ENCODE measurements at places on chromosomes 4 and X.
A peak's percentile ranks its signal among the peaks of the same experiment; 100 is the strongest.

GRCh38 chr4:144809056-144809640 lies 163.2 kb downstream of the HHIP start:
- no peak for DNase-seq

GRCh38 chrX:34563804-34564203 lies 93.3 kb downstream of the TMEM47 start:
- no peak for DNase-seq

DNA sequence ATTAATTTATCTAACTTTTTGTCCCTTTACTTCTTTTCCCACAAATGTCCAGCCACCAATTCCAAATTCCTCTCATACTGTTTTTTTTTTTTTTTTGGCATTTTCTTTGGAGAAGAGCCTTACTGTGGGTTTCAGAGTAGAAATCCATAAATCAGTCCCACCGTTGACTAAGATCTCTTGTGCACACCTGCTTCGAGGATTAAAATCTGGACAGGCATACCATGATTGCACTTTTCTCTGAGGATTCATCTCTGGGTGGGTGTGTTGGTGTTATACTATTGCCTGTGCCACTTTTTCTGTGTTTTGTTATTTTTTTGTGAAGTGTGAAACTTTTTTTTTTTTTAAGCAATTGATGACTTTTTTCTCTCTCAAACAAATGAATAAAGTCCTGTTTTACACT lies 13.2 kb downstream of the PRDM8 start:
- no peak for DNase-seq

DNA sequence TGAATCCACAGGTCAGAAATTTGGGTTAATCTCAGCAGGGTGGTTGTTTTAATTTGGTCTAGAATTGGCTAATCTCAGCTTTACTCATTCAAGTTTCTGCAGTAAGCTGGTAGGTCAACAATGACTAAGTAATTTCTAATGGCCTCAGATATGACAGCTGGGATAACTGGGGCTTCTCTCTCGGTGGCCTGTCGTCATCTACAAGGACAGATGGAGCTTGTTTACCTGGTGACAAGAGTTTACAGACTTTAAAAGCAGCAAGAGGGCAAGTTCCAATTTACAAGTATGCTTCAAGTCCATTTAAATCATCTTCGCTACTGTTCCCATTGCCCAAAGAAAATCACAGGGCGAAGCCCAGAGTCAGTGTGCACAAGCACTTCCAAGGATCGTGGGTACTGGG lies 453.9 kb downstream of the PDHA2 start:
- no peak for DNase-seq

GRCh38 chr4:175380841-175381240 lies 431.2 kb downstream of the GPM6A start:
- DNase-seq, result no peak

DNA sequence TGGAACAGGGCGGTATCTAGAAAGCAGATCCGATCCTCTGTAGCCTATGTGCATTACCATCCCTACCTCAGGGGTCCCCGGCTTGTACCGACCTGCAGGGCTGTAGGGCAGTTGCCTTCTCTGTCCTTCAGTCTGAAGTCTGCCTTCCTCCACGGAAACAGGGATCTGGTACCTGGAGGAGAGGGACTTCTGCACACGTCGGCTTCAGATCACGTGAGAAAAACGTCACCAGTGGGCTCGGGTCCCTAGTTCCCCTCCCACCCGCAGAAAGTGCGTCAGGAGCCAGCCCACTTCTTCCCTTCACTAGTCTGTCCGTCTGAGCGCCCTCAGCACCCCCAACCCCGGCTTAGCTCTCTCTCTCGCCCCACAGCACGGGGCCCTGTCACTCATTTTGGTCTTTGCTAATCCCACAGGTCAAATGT lies at the start of gene TCEAL5:
TSS of gene TCEAL5 (minus strand) at position 170 of the 422 bp plus-strand sequence. CDS start 2,187 bp downstream, outside the sequence.
- DNase-seq, result no peak

- DNase-seq, result no peak
Measured at GRCh38 chr4:158410272-158410671, 111.4 kb upstream of the RXFP1 start.

- DNase-seq, result no peak
Measured at GRCh38 chrX:133555782-133556458, 140.6 kb upstream of the GPC4 start.

DNA sequence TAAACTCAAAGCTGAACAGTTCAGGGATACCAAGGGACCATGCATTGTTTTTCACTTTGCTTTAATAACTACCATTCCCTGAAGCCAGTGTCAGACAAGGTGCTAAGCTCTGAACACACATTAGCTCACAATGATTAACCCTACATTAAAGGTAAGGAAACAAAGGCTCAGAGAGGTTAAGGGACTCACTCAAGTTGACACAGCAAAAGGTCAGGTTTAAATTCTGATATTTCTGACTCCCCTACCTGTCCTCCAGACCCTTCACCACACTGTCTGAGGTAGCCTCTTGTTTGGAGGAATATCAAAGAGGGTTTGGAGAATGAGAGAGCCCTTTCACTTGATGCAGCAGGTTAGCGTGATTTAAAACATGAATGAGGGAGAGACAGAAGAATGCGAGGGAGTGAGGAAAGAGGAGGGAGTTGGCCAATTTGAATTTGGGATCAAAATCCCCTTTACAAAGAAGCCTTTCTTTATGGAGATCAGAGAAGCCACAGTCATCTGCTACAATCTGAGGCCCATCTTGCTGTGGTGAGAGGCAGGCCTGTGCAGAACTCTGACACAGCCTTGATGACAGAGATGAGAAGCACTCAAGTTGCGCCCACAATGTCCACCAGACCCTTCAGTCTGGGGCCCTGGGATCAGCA lies 103.5 kb downstream of the FHDC1 start:
- DNase-seq, result no peak

GRCh38 chr4:157722146-157722545 lies 450.7 kb downstream of the GASK1B start:
- no peak for DNase-seq

- no peak for DNase-seq
Measured at GRCh38 chr4:10095296-10095991, 21.2 kb downstream of the WDR1 start.

DNA sequence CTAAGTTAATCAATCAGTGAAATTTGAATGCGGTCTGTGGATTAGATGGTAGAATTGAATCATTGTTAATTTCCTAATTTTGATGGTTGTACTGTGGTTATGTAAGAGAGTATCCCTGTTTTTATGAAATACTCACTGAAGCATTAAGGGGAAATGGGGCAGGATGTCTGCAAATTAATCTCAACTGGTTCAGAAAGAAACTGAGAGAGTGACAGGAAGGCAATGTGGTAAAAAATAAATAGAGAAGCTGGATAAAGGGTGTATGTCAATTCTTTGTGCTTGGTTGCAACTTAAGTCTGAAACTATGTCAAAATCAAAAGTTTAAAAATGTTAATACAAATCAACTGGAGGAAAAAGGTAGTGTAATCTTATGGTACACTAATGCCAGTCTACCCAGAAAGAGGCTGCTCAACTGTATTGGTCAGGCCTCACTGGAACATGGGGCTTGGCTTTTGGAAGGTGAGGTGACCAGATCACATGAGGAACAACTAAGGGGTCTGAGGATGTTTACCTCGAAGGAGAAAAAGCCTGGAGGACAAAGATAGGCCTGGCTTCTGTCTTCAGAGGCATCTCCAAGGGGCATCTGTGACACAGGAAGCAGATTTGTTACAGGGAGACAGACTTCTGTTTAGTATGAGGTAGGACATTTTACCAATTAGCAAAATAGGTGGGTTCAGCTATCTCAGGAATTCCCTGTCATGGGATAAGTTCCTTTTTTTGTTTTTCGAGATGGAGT lies 83.1 kb downstream of the DLG3 start:
- DNase-seq, result no peak

DNA sequence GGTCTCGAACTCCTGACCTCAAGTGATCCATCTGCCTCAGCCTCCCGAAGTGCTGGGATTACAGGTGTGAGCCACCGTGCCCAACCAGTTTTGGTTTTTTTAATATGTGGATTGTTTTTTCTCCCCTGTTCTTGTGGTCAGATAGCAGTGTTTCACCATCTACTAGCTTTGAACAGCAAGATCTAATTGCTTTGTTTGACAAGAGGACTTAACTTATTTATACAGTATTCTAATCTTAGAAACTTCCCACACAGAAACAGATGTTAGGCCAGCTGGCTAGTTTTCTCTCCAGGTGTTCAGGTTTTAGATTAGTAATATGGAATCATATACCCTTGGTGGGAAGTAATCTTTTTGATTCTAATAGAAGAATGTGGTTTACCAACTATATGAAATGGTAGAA lies 12.9 kb downstream of the ING2 start:
- no peak for DNase-seq

- DNase-seq, result no peak
Measured at GRCh38 chr4:141065872-141066271, 67.4 kb downstream of the RNF150 start.

- no peak for DNase-seq
Measured at GRCh38 chr4:124948976-124949597, 236.6 kb upstream of the ANKRD50 start.

GRCh38 chrX:107659768-107660167 lies 31.5 kb downstream of the PRPS1 start:
- no peak for DNase-seq

DNA sequence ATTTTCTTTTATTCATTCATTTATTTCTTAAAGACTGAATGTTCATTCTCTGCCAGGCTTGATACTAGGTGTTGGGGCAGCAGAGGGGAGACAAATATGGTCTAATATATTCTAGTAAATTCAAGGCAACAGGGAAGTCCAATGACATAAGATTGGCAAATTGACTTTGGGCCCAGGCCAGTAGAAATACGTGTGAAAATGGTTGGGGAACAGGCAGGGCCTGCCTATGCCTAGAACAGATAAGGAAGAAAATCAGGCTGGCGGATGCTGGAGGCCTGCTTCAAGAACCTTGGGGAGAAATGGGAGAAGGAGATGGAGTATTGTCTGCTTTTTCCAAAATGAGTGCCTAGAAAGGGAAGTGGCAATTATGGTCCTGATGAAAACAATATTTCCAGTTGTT lies 108.6 kb downstream of the RTL5 start:
- DNase-seq, result no peak

GRCh38 chr4:78360466-78360865 lies 191.1 kb upstream of the ANXA3 start:
- DNase-seq, result no peak

- no peak for DNase-seq
Measured at GRCh38 chrX:105715746-105716145, 106.6 kb upstream of the NRK start.

DNA sequence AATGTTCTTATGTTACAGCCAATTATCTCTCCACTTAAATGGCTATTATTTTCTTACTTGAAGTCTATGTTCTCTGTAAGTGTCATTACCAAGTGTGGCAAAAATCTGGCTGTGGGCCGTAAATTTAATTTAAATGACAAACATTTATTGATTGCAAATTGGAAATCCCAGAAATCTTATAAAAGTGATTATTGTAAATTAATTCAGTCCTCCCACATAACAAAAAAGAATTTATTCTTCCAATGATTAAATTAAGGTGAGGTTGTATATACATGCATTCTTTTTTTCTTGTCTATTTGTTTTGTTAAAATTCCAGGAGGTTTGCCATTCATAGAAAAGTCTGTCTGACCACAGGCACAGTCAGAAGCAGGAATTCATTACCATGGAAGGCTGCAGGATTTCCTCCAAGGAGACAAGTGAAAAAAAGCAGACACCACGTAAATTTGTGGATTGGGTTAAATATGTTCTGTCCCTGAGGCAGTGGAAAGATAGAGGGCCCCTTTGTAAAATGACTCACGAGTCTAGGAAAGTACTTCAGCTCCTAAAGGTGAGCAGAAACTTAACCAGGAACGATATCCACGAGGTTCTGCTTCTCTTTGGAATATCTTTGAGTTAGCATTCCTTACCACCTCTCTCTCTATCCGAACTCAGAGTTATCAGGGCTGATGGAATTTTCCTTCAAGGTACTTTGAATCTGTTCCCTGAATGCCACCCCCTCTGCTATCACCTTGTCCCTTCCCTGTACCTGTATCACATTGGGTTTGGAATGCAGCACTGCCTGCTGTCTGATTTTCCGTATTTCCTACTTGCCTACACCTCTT lies 10.7 kb downstream of the PPARGC1A start:
- DNase-seq, result no peak

DNA sequence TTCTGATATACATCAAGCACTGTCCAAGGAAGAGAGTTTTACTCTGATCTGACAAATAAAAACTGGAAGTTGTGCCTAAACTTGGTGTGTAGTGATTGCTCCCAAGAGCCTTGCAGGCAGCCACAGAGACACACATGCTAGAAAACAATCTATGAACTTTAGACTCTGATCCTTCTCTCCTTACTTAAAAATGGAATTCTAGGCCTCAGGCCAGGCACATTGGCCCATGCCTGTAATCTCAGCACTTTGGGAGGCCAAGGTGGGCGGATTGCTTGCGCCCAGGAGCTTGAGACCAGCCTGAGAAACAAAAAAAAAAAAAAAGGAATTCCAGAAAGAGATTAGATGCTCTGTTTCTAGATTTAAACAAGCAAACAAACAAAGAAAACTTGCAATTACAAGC lies 45.6 kb upstream of the S100G start:
- no peak for DNase-seq

DNA sequence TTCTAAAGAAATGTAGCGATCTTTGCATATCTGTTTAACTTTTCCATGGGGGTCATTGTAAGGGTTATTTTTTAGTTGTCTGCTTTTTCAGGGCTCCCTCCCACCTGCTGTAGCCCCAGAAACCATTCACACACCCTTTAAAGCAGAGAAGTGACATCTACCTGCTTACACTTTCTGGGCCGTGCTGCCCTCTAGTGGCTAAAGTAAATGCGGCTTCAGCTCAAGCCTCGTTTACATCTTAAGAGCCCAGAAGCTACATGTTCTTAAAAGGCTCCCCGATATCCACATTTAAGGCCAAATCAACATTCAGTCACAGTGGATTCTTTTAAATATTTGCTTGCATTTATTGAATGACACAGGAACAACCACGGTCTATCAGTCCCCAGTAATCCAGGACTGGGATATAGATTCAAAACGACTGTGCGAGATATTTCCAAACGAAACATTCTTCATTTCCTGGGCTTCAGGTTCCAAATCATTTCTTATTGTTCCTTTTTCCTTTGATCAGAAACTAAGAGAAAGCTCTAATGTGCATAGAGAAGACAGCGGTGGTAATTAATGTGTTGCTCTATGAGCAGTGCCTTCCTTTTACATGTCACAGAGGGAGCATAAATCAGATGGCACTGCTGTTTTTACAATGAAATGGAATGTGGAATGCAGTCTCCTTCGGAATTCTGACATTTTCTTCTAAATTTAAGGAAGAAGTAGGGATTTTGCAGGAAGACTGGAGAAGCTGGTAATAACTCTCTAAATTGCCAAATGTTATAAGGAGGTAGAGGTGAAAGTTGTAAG lies 119.9 kb downstream of the RASGEF1B start:
- DNase-seq, result peak; percentile 62

DNA sequence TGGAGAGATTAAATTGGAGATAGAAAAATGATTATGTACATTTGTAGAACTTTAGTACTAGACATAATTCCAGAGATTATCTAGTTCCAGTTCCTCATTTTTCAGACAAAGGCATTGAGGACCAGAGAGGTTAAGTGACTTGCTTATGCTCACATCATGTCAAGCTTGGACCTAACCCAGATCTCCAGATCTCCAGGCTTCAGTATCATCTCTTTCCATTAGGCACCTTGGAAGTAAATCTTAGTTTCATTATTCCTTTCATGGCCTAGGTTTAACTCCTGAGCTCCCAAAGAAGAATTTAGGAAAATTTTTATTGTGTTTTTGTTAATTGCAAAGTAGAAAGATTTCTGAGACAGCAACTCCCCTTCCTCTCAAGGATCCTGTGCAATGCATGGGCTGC lies 148.8 kb downstream of the GATB start:
- DNase-seq, result no peak

- no peak for DNase-seq
Measured at GRCh38 chr4:24529555-24529954, 54.8 kb downstream of the DHX15 start.
